Natural killer cell treated with Interleukin-12 subunit alpha and Interleukin-12 subunit beta and Interleukin-15 and Interleukin-18, amount 100 ng/mL, for 72 hours (primary cell): ENCODE measurements at places on chromosomes 7 and 10.

- no peak for DNase-seq
Observed at GRCh38 chr10:11256896-11257295, 239.2 kb downstream of the CELF2 start.

- no peak for DNase-seq
Observed at GRCh38 chr7:44330331-44330730, 4.9 kb upstream of the CAMK2B start.

- no peak for DNase-seq
Observed at GRCh38 chr7:98119256-98119918, 12.7 kb downstream of the LMTK2 start.

DNA sequence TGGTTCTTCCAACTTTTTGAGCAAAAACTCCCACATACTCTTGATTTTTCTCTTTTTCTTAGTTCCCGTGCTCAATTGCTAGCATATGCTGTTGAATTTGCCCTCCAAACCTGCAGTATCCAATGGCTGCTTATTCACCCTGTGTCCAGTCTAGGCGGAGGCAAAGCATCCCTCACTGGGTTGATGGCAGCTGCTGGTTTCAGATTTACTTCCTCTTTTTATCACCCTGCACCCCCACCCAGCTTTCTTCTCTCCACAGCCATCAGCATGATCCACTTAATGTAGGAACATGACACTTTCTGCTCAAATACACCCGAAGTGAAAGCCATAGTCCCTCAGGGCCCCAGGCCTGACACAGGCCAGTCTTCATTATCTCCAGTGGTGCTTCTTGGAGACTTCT, 87.6 kb upstream of the ADARB2 start:
- DNase-seq, result no peak

- DNase-seq, result no peak
Observed at GRCh38 chr10:67878133-67878532, 6.3 kb upstream of the SIRT1 start.

DNA sequence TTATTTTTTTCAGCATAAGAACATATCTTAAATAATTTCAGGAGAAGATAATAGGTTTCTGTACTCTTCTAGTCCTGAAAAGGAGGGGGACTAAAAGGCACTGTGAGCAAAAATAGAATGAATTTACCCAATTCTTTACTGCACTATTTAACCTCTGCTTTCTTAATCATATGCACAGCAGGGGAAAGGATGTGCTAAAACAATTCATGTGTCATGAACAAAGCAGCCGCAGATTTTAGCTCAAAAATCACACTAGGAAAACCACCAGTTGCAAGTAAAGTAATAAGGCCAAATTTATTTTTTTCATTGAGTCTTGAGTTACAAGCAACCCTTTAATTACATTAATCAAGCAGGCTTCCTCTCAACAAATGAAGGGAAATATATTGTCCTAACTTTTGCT, 80.1 kb downstream of the CABCOCO1 start:
- DNase-seq, result no peak

DNA sequence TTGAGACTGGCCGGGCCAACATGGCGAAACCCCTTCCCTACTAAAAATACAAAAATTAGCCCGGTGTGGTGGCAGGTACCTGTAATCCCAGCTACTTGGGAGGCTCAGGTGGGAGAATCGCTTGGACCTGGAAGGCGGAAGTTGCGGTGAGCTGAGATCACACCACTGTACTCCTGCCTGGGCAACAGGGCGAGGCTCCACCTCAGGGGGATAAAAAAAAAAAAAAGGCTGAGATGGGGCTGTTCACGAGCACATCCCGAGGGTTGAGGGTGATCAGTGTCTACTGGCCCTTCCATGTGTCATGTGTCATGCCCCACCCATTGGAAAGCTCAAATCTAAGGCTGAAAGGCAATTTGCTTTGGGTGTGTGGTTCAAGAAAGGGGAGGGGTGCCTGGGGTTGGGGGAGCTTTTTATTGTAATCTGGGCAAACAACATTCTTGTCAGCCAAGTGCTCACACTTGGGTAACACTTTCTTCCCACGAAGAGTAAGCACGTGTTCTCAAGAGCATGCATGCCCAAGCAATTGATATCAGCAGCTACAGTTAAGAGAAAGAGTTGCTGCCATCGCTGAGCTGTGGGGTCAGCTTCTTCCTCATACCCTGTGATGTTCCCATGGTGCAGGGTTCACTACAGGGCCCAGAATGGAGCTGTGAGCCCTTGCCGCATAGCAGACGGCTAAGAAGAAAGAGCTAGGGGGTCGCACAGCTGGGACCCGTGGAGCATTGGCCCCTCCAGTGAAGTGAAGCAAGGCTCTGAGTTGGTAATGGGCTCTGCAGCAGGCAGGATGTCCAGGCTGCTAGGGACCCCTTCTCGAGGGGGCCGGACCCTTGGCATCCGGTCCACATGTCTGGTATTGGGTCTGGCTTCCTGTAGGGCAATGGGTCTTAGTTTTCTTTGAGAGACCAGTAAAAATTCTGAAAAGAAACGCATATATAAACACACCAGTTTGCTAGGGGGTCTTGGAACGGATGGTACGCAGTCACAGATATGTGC, 9.9 kb upstream of the ACSL5 start:
- DNase-seq, result no peak

DNA sequence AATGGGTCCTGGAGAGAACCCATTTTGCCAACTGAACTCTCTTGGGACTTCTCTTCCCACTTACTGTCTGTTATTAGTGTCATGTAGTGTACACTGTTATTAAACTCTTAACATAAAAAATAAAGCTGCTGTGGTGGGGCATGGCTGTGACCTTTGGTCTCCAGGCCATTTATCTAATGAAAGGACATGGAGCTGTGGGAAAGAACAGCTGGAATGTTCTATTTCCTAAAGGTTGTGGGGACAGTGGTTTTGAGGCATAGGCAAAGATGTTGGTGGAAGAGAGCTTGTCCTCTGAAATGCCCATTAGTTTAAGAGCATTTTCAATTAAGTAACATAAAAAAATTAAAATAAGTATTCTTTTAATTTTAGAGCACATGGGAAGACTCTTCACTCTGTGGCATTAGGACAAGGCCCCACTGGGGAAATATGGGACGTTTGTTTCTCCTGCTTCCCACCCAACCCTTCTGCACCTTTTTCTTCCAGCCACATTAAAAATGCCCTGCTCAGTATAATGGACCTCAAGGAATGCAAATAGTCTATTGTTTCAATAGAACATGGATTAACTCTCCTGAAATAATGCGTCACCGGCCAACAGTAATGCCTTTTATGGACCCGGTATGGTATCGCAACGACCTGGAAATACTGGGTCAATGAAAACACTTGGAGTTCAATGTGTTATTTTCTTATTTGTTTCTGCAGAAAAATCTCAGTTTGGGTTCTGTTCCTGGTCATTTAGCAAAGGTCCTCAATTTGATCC, 149.6 kb downstream of the BUB3 start:
- DNase-seq, result no peak

DNA sequence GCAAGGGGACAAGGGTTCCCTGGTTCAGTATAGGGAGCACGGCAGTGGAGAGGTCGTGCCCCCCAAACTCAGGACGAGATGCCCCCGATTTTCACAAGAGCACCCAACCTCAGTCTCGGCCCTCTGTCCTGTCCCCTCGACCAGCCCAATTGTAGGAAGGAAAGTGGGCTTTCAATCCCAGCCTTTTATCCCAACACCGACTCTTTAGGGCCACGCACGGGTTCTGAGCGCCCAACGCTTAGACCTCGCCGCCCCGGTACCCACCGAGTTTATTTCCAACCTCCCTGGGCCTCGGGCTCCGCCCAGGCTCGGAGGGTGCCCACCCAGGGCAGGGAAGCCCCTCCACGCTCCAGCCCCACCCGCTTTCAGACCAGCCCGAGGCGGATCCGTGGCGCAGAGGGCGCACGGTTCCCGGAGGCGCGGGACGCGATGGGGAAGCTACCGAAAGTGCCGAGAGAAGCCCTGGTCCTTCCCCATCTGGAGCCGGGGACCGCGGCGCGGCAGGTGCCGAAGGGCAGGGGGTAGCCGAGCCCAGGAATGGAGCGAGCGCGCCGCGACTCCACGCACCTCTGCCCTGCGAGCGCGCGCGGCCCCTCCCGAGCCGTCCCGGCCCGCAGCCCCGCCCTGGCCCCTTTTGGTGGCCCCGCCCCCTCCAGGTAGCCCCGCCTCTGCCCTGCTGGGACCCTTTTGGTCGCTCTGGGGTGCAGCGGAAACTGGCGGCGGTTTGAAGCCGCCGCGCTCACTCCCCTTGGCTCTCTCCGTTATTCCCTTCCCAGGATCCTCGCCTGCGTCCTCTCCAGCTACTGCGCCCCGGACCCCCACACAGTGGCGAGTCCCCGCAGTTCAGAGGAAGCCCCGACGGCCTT, 20.4 kb downstream of the GRID2IP start:
- no peak for DNase-seq

GRCh38 chr10:27258838-27259812, 18.5 kb upstream of the ACBD5 start:
- DNase-seq, result no peak

- no peak for DNase-seq
Observed at GRCh38 chr10:28879875-28880682, 202.8 kb downstream of the BAMBI start.

GRCh38 chr7:1770331-1770730, 100.3 kb downstream of the ELFN1 start:
- no peak for DNase-seq

DNA sequence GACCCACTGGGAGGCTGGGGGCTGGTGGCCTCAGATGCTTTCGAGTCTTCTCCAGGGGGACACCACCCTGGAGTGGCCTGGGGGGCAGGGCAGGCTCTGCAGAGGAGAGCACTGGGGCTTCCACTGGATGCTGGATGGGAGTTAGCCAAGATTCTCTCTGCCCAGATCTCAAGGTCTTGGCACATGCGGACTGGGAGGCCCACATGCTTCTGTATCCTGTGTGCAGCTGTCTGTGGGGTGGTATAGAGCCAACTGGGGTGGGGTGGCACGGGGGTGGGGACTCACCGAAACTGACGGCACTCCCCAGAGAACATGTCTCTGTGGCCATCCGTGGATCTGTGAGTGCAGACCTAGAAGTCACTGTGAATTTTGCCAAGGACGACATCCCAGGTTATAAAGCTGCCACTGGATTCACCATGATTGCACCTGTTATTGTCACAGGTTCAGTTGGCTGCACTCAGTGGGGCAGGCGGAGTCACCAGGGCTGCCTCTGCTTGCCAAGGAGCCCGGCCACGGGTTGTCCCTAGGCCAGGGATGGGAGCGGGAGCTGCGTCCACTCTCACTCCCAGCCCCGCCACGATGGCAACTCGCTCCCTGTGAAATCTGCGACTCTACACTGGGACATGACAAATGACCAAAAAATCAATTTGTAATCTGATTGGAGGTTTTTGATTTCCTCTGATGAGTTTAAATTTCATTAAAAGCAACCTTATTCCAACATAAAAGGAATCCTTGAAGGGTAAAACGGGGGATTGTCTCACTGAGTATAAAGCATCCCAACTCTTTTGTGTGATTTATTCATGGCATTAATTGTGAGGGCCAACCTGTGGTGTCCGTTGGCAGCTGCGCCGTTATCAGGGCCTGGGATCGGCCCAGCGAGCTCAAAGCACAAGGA, 131.3 kb downstream of the EBF3 start:
- DNase-seq, result no peak
